ENCODE measurements at places on chromosomes 6 and 20. TPM values are rescaled to one million over a fixed set of nuclear protein-coding genes. Genes with fewer than 3 reads are reported as not detected.

DNA sequence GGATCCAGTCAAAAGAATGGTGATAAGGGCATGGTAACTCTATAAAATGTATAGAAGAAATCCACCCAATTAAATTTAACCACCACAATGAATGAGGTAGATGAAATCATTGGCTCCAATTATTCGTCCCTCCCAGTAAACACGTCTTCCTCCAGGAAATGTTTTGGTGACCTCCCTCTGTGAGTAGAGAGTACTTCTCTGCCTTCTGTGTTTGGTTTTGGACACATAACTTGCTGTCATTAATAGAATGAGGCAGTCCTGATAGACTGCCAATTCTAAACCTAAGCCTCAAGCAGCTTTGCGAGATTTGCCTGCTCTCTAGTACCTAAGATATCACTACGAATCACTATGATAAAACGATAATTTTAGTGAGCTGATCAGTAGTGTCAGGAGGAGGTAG lies 632.8 kb downstream of the HDGFL1 start:
- no peak for DNase-seq
- H3K27ac ChIP-seq, result no peak overlapping the region
- no peaks in the 10 kb centered on the region for H3K27me3 ChIP-seq
- no peak overlapping the region for H3K4me3 ChIP-seq
- H3K4me1 ChIP-seq, result no peaks in the 10 kb centered on the region

DNA sequence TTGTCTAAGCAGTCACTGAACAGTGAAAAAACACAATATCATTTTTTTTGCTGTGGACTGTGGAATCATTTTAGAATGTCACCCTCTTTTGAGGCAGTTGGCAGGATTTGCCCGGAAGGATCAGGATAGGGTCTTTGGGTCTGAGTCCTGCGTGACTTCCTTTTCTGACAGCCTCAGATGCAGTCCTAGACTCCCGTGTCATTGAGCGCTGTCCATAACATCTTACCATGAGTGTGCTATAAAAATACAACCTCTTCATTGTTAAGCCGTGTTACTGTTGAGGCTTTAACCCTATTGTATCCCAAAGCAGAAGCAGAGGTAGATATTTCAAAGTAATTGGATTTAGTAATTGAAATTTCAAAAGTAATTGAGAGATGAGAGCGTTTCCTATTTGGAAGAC lies 30.6 kb downstream of the ARID1B start:
- no peaks in the 10 kb centered on the region for H3K36me3 ChIP-seq
- H3K27me3 ChIP-seq, result no peaks in the 10 kb centered on the region
- DNase-seq, result no peak
- peaks cover 9% of the 10 kb centered on the region for H3K4me1 ChIP-seq

DNA sequence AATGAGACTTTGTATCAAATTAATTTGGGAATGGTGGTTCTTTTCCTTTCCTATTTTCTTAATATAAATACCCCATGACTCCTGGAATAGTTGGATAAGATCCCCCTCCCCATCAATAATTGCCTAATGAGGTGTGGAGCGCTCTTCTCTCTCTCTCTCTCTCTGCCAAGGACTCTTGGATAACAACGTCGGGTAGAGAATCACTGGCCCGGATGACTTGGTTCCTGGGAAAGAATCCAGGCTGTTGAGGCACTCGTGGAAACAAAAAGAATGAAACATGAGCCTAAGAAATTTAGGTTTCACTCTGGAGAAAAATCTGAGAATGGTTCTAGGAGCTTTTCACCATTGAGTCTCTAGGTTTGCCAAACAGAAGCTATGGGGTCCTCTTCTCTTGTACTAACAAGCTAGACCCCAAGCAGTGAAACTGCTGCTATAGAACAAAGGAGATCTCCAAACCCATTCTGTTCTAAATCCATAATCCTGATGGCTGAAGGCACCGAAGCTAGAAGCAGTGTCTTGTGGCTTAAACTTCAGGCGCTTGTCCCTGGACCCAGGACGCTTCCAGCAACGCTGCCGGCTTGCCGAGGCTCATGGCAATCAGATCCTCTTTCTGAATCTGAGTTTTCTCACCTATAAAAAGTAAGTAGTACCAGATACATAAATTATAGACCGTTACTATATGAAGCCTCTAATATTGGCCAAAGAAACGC lies 241.6 kb upstream of the BTBD3 start:
- H3K27me3 ChIP-seq, result no peaks in the 10 kb centered on the region
- no peak for DNase-seq
- H3K36me3 ChIP-seq, result no peaks in the 10 kb centered on the region
- H3K4me3 ChIP-seq, result no peak overlapping the region
- no peaks in the 10 kb centered on the region for H3K4me1 ChIP-seq

The MEI4 gene
- not detected for total RNA-seq

DNA sequence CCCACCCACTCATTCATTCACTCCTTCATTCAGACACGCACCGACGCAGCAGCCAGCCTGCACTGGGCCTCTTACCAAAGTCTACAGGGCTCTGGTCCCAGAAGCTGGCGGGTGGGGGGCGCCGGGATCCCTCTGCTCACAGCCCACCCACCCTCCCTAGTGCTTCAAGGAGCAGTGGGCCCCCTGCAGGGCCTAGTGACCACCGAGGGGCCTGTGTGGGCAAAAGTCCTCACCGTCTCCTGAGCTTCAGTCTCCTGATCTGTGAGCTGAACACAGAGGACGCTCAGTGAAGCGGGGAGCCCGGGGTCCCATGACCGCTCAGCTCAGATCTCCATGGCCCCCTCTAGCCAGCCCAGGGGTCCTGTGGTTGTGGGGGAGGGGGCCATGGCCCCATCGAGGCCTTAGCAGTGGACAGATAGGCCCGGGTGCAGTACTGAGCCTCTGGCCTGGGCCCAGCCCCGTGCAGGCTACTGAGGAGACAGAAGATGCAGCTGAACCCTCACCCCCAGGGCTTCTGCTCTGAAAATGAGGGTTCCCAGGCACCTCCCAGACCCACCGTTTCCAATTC lies 33.4 kb upstream of the MRGBP start:
- H3K4me1 ChIP-seq, result no peaks in the 10 kb centered on the region
- no peak overlapping the region for H3K27ac ChIP-seq
- H3K36me3 ChIP-seq, result no peaks in the 10 kb centered on the region
- peaks cover 35% of the 10 kb centered on the region for H3K27me3 ChIP-seq
- DNase-seq, result no peak

DNA sequence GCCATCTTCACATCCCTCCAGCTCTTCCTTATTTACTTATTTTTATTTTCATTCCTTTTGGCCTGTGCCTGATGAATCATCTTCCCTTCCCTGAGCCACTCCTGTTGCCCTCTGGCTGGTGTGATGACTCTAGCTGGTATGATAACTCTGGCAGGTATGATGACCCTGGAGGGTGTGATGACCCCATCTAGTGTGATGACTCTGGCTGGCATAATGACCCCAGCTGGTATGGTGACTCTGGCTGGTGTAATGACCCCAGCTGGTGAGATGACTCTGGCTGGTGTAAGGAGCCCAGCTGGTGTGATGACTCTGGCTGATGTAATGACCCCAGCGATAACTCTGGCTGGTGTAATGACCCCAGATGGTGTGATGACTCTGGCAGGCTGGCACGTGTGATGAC lies 426.8 kb downstream of the QKI start:
- no peak for DNase-seq
- no peaks in the 10 kb centered on the region for H3K4me1 ChIP-seq

The RAET1L gene
- not detected for total RNA-seq

GRCh38 chr20:57491373-57491772 lies 33.6 kb downstream of the CTCFL start:
- no peaks in the 10 kb centered on the region for H3K36me3 ChIP-seq
- no peak overlapping the region for H3K4me3 ChIP-seq
- DNase-seq, result no peak
- H3K4me1 ChIP-seq, result no peaks in the 10 kb centered on the region

The ANGPT4 gene
- not detected for total RNA-seq

The OR2H2 gene
- not detected for total RNA-seq

DNA sequence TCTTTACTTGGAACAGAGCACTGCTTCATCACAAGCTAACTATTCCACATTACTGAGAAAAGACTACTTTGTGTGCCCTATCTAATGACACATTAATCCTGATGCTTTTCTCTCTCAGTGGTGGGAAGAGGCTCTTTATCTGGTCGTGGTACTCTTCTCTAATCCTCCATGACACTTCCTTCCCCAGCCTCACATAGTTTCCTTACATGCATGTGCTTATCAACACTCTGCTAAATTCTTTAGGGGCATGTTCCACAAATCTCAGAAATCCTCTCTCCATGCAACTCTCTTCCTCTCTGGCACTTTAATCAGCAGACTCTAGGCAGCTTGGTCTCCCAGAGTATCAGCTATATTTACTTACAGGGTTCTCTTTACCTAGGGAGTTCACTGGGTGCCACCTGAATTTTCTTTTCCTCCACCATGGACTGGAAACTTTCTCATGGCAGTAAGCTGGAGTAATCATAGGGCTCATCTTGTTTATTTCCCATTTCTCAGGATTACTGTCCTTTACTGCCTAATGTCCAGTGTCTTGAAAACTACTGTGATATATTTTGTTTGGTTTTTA lies 27.0 kb upstream of the SLC22A2 start:
- H3K4me1 ChIP-seq, result no peaks in the 10 kb centered on the region
- H3K36me3 ChIP-seq, result no peaks in the 10 kb centered on the region
- no peak for DNase-seq
- H3K4me3 ChIP-seq, result no peak overlapping the region
- no peak overlapping the region for H3K27ac ChIP-seq

The IER3 gene
- 51.1 TPM for total RNA-seq
